ENCODE measurements at places on chromosomes 3 and 15. TPM values are rescaled to one million over a fixed set of nuclear protein-coding genes. Genes with fewer than 3 reads are reported as not detected.

Gene RYR3
- total RNA-seq: not detected

Gene BOC
- total RNA-seq: 10.0 TPM

Gene KCNMB2
- total RNA-seq: 0.39 TPM

Gene AHSG
- not detected for total RNA-seq

Gene PTX3
- total RNA-seq: 417 TPM

Gene KCNAB1
- 0.13 TPM for total RNA-seq

Gene CRABP1
- not detected for total RNA-seq

Gene CMTM7
- 15.0 TPM for total RNA-seq

Gene MST1R
- 3.1 TPM for total RNA-seq

Gene CHST2
- 19.8 TPM for total RNA-seq

Gene DLEC1
- total RNA-seq: not detected

Gene SUSD5
- total RNA-seq: 8.1 TPM

Gene DUOXA1
- total RNA-seq: not detected

Gene CISH
- total RNA-seq: 2.7 TPM

Gene GMNC
- total RNA-seq: not detected

Gene ADAMTSL3
- total RNA-seq: 1.3 TPM

Gene PATL2
- not detected for total RNA-seq

Gene LYSMD2
- total RNA-seq: 3.8 TPM

Gene ASTE1
- total RNA-seq: 2.8 TPM

Gene PDCD7
- 27.1 TPM for total RNA-seq

Gene CASR
- total RNA-seq: not detected

Gene CPN2
- total RNA-seq: not detected

Gene STRC
- not detected for total RNA-seq

Gene CPNE9
- total RNA-seq: not detected

Gene DPP8
- 25.6 TPM for total RNA-seq

Gene CCDC9B
- total RNA-seq: 3.0 TPM

Gene IQCF5
- total RNA-seq: not detected

Gene DISP2
- 0.08 TPM for total RNA-seq

Gene RASGRP1
- 0.52 TPM for total RNA-seq

Gene TBC1D23
- total RNA-seq: 35.8 TPM

Gene TMCO5A
- not detected for total RNA-seq

Gene RHCG
- under 0.01 TPM for total RNA-seq

Gene SUCLG2
- total RNA-seq: 55.3 TPM

Gene TFG
- total RNA-seq: 92.0 TPM

Gene LIPH
- total RNA-seq: under 0.01 TPM

Gene CPA3
- total RNA-seq: not detected

Gene SKOR1
- total RNA-seq: 0.13 TPM

Gene RARB
- total RNA-seq: 20.8 TPM

Gene GALNT15
- 1.2 TPM for total RNA-seq

Gene RBPMS2
- total RNA-seq: not detected

Gene CTDSPL
- total RNA-seq: 26.0 TPM

Gene FANCD2OS
- total RNA-seq: not detected

Gene CPOX
- total RNA-seq: 32.3 TPM

Gene GALK2
- 51.7 TPM for total RNA-seq

Gene PARP14
- 30.3 TPM for total RNA-seq

Gene GPR160
- total RNA-seq: 0.39 TPM

Gene GNB4
- 47.5 TPM for total RNA-seq

Gene ATP13A5
- not detected for total RNA-seq

Gene P3H2
- total RNA-seq: 8.1 TPM

Gene UTS2B
- 0.65 TPM for total RNA-seq

Gene ONECUT1
- total RNA-seq: not detected

Gene PROK2
- not detected for total RNA-seq

Gene TRH
- total RNA-seq: not detected

Gene CCNB2
- 36.6 TPM for total RNA-seq

Gene AADAC
- total RNA-seq: 1.3 TPM

All from epithelial cell of alveolus of lung (primary cell).